ENCODE measurements at places on chromosomes 1 and 21. TPM values are rescaled to one million over a fixed set of nuclear protein-coding genes. Genes with fewer than 3 reads are reported as not detected.

The FAM163A gene
- total RNA-seq, result not detected

The TATDN3 gene
- 12.5 TPM for total RNA-seq

The MCOLN3 gene
- total RNA-seq, result 3.7 TPM

The BATF3 gene
- total RNA-seq, result 33.7 TPM

The CHD5 gene
- 0.77 TPM for total RNA-seq

The ATAD3C gene
- not detected for total RNA-seq

The SHISA4 gene
- total RNA-seq, result 17.9 TPM

The CD52 gene
- not detected for total RNA-seq

The STIL gene
- 9.8 TPM for total RNA-seq

The ANKRD35 gene
- not detected for total RNA-seq

The TAS1R3 gene
- total RNA-seq, result 0.12 TPM

The CBR1 gene
- 192 TPM for total RNA-seq

The C8B gene
- not detected for total RNA-seq

The CTSK gene
- total RNA-seq, result 2.5 TPM

The TNNI3K gene
- not detected for total RNA-seq

The LRRC39 gene
- 0.15 TPM for total RNA-seq

The PAQR6 gene
- 4.9 TPM for total RNA-seq
